ENCODE measurements at places on chromosomes 16 and 17. TPM values are rescaled to one million over a fixed set of nuclear protein-coding genes. Genes with fewer than 3 reads are reported as not detected.
A peak's percentile ranks its signal among the peaks of the same experiment; 100 is the strongest.

DNA sequence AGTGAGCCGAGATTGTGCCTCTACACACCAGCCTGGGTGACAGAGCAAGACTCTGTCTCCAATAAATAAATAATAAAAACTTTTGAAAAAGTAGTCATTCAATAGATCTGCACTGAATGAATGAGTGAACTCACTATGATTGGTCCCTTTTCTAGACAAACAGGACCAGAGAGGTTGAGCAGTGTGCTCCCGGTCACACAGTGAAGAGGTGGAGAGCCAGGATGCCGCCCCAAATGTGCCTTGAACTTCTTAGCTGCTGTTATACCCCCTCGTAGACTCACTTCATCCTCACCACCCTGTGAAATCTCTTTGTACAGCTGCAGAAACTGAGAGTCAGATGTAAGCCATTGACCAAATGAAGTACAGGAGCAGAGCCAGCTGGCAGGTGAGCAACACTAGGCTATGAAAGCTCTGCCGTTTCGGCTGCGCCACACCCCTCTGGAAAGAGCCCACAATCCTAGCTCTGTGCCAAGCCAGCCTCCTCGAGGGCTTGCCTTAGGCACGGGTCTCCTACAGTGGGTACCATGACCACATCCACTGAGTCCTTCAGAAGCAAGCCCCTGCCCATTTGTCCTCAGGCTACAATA is 7.8 kb upstream of the KIAA0513 start:
- H3K36me3 ChIP-seq = no peaks in the 10 kb centered on the region
- peaks cover 13% of the 10 kb centered on the region for H3K27me3 ChIP-seq
- no peak overlapping the region for H3K27ac ChIP-seq

DNA sequence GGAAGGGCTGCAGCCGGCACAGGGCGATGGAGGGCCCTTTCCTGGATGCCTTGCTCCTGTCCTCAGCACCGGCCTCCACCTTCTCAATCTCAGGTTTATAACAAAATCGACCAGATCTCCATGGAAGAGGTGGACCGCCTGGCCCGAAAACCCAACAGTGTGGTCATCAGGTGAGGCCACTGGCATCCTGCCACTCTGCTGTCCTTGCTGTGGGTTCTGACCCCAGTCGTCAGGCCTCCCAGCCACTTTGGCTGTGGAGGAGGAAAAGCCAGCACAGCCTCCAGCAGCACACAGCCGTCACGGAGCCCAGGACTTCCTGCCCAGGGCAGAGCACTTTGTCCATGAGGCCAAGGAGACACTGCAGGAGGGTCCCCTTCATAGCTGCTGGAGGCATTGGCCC is 6.7 kb upstream of the MYO15A start:
- no peaks in the 10 kb centered on the region for H3K36me3 ChIP-seq
- H3K27ac ChIP-seq = no peak overlapping the region
- no peaks in the 10 kb centered on the region for H3K27me3 ChIP-seq
- no peak for DNase-seq

DNA sequence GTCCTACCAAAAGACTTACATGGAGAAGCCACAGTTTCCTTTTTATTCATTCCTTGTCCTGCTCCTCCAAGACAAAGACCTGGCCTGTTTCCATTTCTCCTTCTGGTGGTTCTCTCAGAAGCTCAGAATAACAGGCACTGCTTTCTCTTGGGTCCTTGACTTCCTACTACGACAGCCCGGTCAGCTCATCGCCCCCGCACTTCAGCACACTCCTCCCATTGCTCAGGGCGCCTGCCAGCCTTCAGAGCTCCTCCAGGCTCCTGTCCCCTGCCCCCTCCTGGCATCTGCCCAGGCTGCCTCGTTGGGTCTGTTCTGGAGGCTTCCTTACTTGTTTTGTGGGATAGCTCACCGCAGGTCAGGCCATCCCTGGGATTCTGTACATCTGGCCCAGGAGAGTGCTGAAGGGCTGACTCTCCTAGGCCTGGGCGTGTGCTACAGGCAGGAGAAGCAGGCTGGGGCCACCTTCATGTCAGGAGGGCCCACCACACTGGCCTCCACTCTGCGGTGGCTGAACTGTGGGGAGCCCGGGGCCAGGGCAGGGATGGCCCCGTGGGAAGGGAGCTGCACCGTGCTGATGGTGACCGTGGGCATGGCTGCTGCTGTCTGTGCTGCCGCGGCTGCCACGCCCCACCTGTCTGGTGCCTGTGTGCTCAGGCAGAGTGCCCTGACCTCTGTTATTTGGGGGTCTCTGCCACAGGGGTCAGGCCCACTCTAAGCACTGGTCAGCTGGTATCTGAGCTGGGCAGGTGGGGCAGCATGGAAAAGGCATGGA is 17.7 kb downstream of the TCF25 start:
- H3K4me3 ChIP-seq = no peak overlapping the region
- peaks cover 26% of the 10 kb centered on the region for H3K36me3 ChIP-seq
- no peak overlapping the region for H3K27ac ChIP-seq
- H3K27me3 ChIP-seq = no peaks in the 10 kb centered on the region

The DOC2A gene
- total RNA-seq = not detected

- no peaks in the 10 kb centered on the region for H3K27me3 ChIP-seq
- H3K4me1 ChIP-seq = no peaks in the 10 kb centered on the region
- DNase-seq = no peak
- H3K4me3 ChIP-seq = no peak overlapping the region
Measured at GRCh38 chr16:26118575-26118974, 426.8 kb downstream of the HS3ST4 start.

The MT3 gene
- total RNA-seq = 15.5 TPM

GRCh38 chr16:72848759-72849664 is 198.9 kb downstream of the ZFHX3 start:
- no peak for DNase-seq
- H3K27me3 ChIP-seq = peaks cover 31% of the 10 kb centered on the region
- no peak overlapping the region for H3K27ac ChIP-seq
- no peaks in the 10 kb centered on the region for H3K36me3 ChIP-seq
- H3K4me3 ChIP-seq = no peak overlapping the region

The MPP3 gene
- total RNA-seq = not detected

GRCh38 chr16:12334852-12335251 is 358.3 kb downstream of the SNX29 start:
- H3K4me3 ChIP-seq = no peak overlapping the region
- no peak for DNase-seq
- no peaks in the 10 kb centered on the region for H3K36me3 ChIP-seq
- no peak overlapping the region for H3K27ac ChIP-seq
- no peaks in the 10 kb centered on the region for H3K27me3 ChIP-seq

GRCh38 chr16:51816929-51817328 is 665.9 kb upstream of the SALL1 start:
- H3K36me3 ChIP-seq = no peaks in the 10 kb centered on the region
- no peaks in the 10 kb centered on the region for H3K4me1 ChIP-seq
- H3K4me3 ChIP-seq = no peak overlapping the region
- no peak for DNase-seq

GRCh38 chr17:59616253-59616920 is 3.3 kb upstream of the CLTC start:
- H3K27ac ChIP-seq = no peak overlapping the region
- H3K4me1 ChIP-seq = peaks cover 22% of the 10 kb centered on the region
- DNase-seq = no peak
- no peak overlapping the region for H3K4me3 ChIP-seq

DNA sequence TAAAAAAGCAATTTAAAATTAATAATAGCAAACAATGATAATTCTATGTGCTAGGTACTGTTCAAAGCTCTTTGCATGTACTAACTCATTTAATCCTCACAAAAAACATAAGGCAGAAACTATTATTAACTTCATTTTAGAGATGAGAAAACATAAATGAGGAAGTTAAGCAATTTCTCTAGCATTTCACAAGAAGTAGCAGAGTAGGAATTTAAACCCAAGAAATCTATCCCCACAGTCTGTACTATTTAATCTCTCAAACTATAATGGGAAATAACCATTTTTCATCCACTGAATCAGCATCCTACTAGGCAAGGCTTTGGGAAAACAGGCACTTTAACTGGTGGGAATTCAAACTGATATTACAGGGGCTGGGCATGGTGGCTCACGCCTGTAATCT is 42.2 kb upstream of the INTS2 start:
- no peak overlapping the region for H3K27ac ChIP-seq
- peaks cover 16% of the 10 kb centered on the region for H3K36me3 ChIP-seq
- H3K27me3 ChIP-seq = no peaks in the 10 kb centered on the region
- no peak for DNase-seq

The TPSB2 gene
- total RNA-seq = not detected

DNA sequence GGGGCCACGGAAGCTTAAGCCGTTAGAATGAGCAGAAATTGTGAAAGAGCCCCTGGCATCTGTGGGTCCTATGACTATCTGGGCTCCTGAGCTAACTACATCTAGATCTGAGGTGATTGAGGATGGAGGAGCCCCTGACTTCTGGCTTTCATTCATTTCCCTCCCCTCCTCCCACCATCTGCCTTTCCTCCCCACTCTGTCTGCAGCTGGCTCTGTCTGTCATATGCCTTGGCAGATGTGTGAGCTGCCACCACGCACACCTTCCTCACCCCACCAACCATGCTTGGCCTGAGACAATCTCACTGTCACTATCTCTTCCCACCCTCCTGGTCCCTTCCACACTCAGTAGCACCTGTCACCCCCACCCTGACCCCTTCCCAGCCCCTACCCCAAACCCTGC is 5.1 kb downstream of the CD300E start:
- no peak overlapping the region for H3K27ac ChIP-seq
- DNase-seq = no peak
- no peaks in the 10 kb centered on the region for H3K36me3 ChIP-seq
- no peaks in the 10 kb centered on the region for H3K4me1 ChIP-seq
- H3K27me3 ChIP-seq = peaks cover 65% of the 10 kb centered on the region

The SSTR5 gene
- total RNA-seq = not detected

DNA sequence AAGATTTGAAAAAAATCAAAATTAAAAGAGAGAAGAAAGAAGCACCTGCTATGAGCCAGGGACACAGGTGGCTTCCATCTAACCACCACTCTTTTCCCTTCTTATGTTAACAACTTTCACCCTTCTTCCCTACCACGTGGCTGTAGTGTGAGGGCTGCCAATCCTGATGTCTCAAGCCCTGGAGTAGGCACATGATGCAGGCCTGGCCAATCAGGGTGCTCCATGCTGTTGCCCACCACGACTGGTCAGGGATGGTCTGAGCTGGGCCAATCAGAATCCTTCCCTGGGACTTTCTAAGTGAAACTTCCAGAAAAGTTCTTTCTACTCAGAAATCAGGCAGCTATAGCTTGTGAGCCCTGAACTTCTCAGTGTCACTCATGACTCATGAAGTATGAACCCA is 140.7 kb downstream of the SDK2 start:
- no peak for DNase-seq
- H3K4me1 ChIP-seq = peaks cover 2% of the 10 kb centered on the region
- H3K27ac ChIP-seq = no peak overlapping the region

DNA sequence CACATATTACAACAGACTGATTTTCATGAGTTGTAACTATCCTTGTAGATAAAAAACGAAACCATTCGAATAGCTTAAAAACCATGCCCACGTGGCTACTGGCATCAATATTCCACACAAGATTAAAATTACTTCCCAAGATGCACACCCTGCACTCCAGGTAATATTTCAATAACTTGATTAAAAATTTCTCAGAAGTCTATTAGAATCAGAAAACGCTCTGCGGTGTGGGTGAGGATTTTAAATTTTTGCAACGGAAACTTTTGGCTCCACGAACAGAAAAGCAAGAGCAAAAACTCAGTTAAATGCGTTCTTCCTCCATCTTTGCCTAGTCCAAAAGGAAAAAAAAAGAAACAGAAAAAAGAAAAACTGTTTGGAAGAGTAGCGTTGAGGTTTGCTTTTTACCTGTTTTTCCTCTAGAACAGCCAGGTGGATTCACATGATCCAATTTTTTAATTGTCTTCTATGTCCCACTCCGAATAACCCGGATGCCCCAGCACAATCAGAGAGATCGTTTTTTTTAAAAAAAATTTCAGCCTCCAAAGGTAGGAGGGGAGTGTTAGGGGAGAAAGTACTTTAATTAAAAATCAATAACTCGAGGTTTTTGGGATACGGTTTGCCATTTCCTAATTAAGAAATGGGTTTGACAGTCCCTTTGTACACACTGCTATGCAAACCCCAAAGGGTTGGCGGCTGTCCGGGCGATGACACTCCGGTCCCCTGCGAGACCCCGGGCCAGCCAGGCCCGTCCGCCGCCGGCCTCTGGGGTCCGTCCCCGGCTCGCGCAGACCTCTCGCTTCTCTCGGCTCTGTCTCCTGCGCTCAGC is 708 bp upstream of the NFAT5 start:
- peaks cover 2% of the 10 kb centered on the region for H3K36me3 ChIP-seq
- peak overlapping the region; percentile 93 for H3K4me3 ChIP-seq
- peaks cover 43% of the 10 kb centered on the region for H3K4me1 ChIP-seq
- no peak for DNase-seq

All from activated naive CD8-positive, alpha-beta T cell treated with anti-CD3 and anti-CD28 coated beads, Interleukin-2, amount 10 ng/mL, durations not matched to agents 7 days and 5 days (primary cell).